Central memory CD4-positive, alpha-beta T cell (primary cell): ENCODE measurements at places on chromosomes 5 and 9.

DNA sequence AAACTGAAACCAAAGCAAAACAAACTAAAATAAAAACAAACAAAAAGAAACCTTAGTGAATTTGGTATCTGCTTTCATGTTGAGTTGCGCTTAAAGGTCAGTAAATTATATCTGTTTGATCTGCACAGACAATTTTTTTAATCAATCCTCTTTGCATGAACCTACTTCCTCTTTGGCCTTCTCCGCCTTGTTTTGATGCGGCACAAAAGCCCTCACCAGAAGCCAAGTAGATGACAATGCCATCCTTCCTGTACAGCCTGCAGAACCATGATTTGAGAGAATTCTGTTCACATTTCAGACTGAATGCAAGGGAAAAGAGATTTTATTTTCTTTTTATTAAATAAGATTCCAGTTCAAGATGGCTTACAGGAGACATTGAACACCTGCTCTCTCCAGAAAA lies 473.6 kb upstream of the FTMT start:
- DNase-seq, result no peak

DNA sequence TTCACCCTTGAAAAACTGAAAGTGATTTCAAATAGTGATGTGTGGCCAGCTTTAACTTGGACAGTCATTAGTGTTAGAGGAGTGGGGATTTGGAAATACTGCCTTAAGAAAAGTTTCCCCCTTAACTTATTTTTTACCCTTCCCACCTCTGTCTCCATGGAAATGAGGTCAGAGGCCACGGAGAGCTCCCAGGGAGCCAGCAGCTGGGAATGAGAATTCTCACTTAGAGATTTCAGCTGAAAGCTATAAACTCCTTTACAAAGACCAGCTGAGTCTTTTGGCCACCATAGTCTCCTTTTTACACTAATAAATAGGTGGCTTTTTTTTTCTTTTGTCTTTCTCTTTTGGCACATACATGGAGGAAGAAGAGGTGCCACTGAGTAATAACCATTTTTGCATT lies 45.7 kb upstream of the PIK3R1 start:
- no peak for DNase-seq

DNA sequence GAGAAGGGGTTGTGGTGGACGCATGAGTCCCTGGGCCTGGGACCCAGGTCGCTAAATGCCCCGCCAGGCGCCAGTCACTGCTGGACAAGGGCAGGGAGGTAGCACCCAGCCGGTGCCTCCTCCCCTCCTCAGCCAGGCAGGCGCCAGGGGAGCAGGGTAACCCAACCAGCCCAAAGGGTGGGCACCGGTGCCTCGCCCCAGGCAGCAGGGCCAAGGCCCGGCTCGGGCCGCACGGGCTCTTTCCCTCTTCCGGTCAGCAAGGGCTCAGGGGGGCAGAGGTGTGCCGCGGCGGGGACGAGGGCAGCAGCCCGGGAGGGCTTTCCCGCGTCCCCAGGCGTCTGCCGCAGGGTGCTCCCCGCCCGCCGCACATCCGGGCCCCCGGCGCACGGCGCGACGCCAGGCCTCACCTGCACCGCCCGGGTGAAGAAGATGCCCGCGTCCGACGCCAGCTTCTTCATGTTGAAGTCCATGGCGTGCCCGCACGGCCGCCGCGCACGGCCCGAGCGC lies 393 bp downstream of the SH3GLB2 start:
- DNase-seq, result no peak

- DNase-seq, result no peak
Measured at GRCh38 chr5:15249152-15249551, 250.8 kb upstream of the FBXL7 start.

DNA sequence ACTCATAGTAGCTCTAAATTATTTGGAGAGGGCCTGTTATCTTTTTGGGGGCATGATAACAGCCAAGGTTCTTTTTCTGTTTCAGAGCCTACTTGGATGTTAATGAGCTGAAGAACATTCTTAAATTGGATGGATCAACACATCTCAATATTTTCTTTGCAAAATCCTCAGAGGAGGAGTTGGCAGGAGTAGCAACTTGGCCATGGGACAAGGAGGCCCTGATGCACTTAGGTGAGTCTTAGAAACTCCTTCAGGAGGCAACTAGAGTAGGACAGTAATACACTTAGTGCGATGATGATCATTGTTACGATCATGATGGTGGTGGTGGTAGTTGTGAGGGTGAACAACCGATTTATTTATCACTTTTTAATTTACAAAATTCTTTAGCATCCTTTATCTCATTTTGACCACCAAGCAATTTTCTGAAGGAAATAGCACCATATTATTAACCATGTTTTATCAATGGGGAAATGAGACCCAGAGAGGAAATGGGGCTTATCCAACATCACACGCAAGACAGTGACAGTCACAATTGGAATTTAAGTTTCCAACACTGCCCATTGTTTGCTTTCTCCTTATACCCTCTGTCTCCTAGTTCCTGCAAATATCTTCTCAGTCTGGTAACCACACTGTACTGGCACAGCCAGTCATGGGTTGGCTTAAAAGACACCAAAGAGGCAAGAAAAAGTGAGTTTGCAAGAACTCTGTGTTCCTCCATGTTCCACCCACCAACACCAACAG lies 54.0 kb downstream of the PAPPA start:
- no peak for DNase-seq

GRCh38 chr9:5560443-5561100 lies 50.2 kb downstream of the PDCD1LG2 start:
- DNase-seq, result no peak

DNA sequence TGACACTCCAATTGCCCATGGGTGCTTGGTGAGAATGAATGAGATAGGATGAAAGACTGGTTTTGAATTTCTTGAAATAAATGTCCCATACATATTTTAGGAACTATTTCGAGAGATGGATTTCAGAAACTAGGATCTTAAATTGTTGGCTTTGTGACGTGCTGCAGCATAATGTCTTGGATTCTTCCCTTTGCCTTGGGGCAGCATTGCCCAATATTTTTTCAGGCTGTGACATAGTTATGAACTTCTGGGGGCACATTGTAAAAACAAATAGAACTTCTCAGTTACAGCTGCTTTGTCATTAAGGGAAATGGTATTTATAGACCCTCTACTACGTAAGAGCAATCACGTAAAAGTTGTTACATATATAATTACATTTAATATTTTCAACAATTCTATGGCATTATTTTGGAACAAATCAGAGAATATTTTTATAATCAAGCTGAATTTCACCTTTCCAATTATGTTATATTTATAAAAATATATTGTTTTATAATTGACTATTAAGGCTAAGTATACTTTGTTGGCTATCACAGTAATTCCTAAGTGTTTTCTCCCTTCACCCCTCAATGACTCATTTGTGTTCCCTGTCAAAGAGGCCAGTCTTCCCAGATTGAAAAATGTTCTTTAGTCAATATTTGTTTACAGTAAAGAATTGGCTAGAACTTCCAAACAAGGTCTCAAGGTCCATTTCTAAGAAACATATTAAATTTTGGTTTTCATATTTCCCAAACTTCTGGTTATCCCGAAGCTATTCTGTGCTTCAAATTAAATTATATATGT lies 1388.3 kb upstream of the ACO1 start:
- DNase-seq, result no peak

GRCh38 chr5:109199799-109200620 lies 209.8 kb downstream of the PJA2 start:
- no peak for DNase-seq

DNA sequence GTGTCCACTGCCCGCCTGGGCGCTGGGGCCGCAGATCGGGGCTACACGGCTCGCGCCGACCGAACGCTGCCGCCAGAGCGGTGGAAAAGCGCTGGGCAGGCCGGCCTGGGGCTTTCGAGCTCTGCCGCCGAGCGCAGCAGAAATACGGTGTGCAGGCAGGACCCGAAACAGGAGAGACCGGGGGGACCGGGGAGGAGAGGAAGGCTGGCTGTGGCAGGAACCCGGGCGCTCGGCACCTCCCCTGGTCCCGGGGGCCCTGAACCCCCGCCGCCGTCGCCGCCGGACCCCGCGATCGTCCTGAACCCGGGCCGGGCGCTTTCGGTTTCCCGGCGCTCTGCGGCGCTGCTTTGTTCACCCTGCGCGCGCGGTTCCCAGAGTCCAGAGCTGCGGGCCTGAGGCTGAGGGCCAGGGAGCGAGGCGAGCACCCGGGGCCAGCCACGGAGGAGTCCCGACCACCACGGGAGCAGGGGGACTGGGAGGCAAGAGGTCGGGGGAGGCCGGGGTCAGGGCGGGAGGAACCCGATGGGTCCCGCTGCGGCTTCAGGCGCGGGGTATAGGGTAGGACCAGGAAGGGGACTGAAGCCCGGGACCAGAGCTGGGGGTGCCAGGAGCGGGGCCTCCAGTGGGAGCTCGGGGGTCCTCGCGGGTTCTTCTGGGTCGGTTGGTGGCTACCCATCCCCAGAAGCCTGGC lies 12.0 kb downstream of the IRX2 start:
- no peak for DNase-seq

- DNase-seq, result no peak
Measured at GRCh38 chr5:74237571-74238145, 402.9 kb downstream of the ENC1 start.

DNA sequence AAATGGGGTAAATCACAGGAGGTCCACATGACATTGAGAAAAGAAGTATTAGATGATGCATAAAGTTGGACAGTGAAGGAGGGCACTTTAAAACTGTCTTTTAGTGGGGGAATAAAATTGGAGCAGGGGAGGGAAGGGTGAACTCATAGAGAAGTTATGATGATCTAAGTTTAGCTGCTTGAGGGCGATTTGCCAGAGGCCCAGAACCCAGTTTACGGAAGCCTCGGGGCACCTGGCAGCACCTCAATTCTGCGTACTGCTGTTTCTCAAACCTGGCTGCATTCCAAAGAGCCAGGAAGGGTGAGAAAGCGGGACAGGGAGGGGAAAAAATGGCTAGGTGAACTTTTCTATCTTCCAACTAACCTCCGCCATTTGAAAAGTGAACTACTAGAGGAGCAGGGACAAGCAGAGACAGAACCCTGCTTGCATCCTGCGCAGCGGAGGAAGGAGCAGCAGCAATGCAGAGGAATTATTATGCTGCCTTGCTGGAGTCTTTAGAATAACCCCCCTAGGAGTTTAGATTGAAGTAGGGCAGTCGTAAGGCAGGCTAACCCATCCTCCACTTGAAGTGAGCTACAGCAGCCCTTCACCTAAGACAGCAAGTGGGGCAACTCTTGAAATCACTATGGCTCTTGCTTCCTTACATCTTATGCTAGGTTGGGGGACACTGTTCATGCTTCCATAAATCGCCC lies 316.8 kb downstream of the BRINP1 start:
- DNase-seq, result no peak

- no peak for DNase-seq
Measured at GRCh38 chr5:87195616-87196015, 72.1 kb upstream of the RASA1 start.

DNA sequence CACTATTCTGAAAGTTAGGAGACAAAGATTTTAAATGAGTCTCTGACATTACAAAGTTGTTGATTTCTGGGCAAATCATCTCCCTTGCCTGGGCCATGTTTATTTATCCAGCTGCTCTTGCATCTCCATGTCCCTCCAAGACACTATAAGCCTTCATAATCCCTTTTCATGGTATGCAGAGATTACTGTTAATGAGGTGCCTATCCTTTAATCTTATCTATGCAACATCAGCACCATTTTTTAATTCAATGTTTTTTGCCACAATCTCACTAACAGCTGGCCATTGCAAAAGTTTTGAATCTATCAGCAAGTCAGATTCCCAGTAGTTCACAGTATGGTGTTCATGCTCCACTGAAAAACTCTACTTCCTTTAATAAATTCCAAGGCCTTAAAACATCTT lies 108.5 kb upstream of the PTPRD start:
- no peak for DNase-seq

DNA sequence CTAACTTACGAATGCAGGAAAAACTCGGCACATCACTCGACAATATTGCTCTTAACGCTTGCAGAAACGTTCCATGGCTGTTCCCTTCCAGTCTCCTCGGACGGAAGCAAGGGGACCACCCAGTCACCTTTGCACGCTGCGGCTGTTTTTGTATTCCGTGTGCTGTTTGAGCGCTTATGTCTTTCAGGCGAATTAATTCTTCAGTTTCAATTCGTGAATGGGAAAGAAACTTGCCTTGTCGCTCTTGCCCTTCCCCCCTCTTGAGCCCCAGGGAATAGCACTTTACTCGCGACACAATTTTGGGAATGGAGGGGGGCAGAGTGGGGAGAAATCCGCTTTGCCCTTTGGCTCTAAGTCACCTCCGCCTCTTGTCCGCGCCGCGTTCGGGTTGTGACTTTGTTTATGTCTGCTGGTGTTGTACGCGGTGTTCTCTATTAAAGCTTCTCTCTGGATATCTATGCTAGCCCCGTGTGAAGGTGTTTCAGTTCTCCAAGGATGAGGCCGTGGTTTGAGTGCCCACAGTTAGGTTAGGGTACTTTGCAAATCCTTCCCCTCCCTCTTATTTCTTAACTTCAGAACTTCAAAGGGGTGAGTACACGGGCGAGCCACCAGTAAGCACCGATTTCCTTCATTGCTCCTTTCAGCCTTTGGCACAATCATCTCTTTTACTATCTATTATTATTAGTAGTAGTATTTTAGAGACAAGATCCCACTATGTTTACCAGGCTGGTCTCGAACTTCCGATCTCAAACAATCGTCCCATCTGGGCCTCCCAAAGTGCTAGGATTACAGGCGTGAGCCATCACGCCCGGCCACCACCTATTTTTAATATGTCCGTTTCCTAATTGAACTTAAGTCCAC lies 2.7 kb downstream of the FOXB2 start:
- no peak for DNase-seq

DNA sequence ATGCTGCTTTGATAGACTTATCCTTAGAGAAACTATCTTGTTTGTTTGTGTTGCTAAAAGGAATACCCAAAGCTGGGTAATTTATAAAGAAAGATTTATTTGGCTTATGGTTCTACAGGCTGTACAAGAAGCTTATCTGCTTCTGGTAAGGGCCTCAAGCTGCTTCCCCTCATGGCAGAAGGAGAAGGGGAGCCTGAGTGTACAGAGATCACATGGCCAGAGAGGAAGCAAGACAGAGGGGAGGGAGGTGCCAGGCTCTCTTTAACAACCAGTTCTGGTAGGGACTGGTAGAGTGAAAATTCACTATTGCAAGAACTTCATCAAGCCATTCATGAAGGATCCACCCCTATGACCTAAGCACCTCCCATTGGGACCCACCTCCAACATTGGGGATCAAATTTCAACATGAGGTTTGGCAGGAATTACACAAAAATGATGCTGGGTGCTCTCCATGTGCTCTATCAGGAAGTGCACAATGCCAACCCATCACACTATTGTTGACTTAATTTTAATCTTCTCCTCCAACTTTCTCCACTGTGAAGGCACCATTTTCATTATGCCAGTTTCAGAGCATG lies 115.1 kb upstream of the SHB start:
- no peak for DNase-seq

DNA sequence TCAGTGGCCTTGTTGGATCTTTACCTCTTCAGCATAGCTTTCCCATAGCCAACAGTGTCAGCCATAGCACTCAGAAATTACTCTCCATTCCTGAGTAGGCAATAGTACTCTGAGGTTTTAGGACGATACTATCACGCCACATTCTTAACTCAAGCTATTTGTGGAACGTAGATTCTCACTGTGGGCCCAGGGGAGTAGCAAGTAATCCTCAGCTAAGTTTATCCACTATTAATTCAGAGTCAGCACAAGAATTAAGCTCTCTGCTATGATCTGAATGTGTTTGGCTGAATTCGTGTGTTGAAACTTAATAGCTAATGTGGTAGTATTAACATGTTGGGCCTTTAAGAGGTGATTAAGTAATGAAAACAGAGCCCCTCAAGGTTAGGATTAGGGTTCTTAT lies 858.8 kb upstream of the NUDT12 start:
- DNase-seq, result no peak
